ENCODE measurements at places on chromosomes 2 and 18.

DNA sequence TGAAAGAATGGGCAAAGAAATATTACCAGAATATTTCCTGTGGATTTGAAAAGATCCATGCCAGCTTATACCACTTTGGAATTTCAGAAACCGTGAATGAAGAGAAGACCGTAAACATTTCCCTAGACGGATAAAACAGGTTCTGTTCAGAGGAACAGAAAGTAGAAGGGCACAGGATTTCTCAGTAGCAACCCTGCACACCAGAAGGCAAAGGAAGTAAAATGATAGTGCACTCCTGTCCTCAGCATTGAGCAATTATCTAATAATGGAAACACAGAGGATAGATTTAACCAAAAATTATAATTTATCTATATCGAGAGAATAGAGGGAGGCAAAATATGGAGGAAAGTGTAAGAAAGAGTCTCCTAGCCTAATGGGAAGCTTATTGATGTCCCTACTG is 87.0 kb upstream of the ITGA6 start:
- no peak for DNase-seq

DNA sequence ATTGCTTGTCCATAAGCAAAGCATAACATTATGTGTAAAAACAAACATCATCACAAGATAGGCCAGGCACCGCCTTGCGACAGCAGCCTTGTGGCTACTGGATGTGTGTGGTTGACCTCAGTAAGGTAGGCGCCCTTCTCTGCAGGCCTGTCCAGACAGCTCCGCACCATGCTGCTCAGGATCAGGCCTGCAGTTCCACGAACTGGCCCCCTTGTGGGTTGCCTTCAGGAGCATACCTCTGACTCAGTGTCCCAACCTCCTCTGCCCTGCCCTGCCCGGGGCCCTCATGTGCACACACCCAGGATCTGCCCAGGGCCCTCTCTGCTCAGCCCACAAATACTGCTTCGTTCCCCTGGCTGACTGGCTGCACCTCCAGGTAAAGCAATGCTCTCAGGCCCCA is 16.1 kb upstream of the ZNF236 start:
- no peak for DNase-seq

DNA sequence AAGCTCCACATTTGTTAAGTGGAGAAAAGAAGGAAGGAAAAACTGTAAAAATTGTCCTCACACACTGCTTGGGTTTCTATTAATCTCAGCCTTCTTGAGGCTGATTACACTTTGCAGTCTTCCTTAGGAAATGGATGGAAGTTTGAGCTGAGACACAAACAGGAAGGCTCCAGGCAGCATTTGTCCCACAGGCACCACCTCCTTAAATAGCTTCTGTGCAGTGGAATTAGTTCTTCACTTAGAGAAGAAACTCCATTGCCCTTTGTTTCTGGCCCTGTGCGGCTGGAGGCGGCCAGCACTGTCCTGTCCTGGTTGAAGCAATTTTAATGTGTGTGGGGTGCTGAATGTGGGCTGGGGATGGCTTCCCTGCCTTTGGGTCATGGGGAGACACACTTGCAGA is 44.3 kb downstream of the ARHGAP28 start:
- DNase-seq: no peak

- DNase-seq: no peak
Measured at GRCh38 chr18:22935431-22935830, 2.3 kb downstream of the RBBP8 start.

DNA sequence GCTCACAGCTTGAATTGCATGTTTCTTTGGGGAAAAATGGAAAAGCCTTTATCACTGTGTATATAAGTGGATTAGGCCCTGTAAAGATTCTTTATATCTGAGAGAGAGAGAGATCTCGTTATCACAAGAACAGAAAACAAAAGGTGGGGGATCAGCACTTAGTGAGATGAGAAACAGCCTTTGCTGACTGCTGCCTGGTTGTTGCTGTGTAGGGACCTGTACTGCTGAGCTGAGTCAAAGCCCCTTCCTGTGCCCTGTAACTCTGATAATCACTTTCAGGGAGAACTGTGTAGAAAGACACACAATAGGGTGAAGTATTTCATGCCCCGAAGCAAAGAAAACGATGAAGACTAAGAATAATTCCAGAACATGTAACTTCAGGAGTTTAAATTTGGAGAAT is 30.6 kb upstream of the FAM237A start:
- no peak for DNase-seq

Measured in IMR-90 (cell line).